ENCODE measurements at places on chromosomes 5 and 9. TPM values are rescaled to one million over a fixed set of nuclear protein-coding genes. Genes with fewer than 3 reads are reported as not detected.

GRCh38 chr5:39057734-39058133 is 16.5 kb downstream of the RICTOR start:
- DNase-seq, result no peak

The FOXD4 gene
- total RNA-seq, result 1.2 TPM

The C7 gene
- 4.0 TPM for total RNA-seq

DNA sequence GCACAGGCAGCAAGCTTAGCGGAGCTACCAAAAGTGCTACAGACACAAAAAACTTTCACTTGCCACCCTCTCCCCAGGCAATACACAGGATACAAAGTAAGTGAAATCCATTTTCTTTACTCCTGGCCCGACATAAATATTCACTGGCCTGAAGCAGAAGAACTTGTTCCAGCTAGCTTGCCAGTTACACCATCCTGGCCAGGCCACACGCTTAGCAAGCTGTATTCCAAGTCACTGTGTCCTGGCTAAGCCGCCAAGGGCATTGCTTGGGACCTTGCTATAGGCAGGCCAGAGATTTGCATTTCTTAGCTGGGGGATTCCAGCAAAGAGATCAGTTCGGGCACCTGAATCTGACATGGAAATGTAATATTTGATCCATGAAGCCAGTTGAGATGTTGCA is 71.0 kb upstream of the SLC1A3 start:
- no peak for DNase-seq

DNA sequence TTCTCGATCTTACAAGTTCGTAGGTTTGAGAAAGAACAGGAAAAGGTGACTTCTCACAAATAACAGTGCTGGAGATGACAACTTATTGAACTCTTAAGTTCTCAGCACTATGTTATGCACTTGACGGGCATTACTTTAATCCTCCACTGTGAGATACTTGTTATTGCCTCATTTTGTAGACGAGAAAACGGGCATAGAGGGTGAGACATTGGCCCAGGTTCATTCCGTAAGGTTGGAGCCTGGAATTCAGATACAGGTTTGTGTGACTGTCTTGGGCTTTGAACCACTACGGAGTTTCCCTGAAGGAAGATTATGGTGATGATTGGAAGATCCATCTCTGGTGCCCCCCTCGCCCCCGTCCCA is 657 bp downstream of the MAT2B start:
- no peak for DNase-seq

- DNase-seq, result no peak
Measured at GRCh38 chr5:24606971-24607370, 37.8 kb downstream of the CDH10 start.

DNA sequence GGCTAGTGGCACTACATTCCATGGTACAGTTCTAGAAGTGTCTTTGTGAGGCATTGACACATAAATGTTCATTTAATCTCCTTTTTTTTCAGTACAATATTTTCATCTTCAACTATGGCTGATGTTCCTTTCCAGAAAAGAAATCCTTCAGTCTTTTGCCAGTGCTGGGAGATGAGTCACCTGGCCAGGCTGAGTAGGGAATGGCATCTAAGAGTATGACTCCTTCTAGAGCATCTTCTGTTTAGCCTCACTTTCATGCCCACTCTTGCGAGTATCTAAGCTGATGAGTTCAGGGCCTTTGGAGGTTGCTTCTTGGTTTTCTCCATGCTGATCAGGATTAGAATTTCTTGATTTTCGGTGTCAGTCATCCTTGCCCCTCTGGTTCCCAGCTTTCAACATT is 124.4 kb downstream of the SLC28A3 start:
- DNase-seq, result no peak

DNA sequence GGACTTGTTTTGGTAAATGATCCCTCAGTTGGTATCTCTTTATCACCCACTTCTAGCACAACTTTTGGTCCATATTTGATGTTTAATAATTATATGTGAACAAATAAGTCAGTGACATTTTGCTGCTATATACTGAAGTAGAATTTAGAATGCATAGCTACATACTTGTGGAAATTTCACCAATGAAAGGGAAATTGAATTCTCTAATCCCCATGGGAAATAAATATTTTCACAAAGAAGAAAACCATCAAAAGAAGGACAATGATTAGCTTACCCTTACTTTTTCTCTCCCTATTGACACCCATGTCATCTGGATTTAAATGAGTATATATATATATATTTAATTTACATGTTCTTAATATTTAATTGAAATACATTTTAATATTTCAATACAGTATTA is 94.3 kb upstream of the DAB2 start:
- DNase-seq, result no peak

The PCDHGA10 gene
- 1.9 TPM for total RNA-seq

The PPP6C gene
- 53.8 TPM for total RNA-seq

The KIF12 gene
- total RNA-seq, result not detected

DNA sequence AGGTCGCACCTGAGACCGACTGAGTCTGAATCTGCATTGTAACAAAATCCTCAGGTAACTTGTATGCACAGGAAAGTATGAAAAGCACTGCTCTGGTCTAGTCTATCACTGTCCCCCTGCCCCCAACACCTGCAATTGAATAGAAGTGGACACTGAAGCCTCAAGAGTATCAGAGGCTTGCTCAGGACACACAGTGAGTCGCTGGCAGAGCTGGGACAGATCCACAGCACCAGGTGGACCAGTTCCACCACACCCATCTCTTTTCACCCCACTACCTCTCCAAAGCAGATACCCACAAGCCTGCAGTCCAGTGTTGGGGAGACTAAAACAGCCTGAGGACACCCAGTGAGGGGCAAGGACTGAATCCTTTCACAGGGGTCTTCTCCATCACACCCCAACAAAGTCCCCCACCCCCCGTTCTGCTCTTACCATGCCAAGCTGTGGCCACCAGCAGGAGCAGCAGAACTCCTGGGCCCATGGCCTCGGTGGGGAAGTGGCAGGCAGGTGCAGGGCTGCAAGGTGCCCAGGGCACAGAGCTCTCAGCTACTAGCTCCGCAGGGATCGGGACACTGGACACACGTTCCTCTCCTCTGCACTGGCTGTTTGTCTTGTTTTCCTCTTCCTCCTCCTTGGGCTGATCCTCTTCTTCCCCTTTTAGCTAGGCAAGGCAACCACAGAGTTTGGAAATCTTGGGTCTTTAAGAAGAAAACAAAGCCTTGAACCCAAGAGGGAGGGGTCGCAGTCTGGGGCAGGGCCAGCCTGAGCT is at the start of gene CSF1R:
Gene CSF1R (minus strand): TSS at position 605 of the 766 bp plus-strand sequence. CDS start 127 bp downstream, at position 478.
- no peak for DNase-seq

DNA sequence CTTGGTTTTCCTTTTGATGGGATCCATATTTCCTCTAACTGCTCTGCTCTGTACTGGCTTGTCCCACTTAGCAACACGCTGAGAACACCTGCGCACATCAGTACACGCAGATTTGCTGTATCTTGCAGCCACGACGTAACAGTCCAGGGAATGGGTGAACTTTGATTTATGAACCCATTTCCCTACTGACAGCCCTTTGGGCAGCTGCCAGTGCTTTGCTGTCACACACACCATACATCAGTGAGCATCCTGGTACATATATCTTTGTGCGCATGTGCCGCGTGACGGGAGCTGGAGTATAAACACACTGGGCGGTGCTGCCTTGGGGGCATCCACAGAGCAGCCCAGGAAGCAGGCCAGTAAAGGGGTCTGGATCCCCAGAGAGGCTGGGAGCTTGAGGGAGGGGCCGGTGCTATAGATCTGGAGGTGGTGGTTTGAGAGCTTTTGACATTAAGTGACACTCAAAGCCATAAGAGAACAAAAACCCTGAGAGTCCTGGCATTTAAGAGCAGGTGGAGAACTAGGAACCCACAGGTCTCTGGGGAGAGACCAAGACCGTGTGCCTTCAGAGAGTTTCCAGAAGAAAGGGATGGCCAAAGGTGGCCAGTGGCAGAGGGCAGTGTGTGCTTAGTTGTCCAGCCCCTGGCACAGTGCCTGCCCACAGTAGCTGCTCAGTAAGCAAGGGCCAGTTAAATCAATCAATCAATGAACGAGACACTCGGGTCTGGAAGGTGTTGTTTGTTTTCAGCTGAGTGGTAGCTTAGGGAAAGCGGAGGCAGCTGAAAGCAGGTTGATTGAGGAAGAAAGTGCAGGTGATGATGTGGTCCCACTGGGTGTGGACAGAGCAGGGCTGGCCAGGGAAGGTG is 53.7 kb downstream of the LMX1B start:
- DNase-seq, result no peak

DNA sequence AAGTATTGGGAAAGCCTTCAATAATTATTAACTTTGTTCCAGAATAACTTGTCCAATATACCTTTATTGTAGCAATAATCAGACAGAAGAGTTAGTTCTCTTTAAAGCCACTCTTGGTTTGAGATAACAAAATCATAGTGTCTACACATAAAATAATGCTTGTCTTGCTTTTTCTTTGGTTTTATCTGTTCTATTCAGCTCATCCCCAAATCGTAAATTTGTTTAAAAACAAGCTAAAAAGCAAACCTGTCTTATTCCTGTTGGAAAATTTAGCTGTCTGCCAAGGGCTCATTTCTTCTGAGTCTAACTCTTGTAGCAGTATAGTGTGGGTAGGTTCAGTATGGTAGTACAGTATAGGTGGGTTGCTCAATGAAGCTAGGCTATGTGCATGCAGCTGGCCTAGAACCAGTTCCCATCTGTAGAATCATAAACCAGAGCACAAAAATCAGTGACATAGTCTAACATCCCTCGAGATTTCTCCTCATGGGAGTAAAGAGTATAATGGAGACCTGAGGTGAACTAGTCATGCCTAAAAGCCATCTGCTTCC is 17.9 kb upstream of the APBA1 start:
- no peak for DNase-seq

DNA sequence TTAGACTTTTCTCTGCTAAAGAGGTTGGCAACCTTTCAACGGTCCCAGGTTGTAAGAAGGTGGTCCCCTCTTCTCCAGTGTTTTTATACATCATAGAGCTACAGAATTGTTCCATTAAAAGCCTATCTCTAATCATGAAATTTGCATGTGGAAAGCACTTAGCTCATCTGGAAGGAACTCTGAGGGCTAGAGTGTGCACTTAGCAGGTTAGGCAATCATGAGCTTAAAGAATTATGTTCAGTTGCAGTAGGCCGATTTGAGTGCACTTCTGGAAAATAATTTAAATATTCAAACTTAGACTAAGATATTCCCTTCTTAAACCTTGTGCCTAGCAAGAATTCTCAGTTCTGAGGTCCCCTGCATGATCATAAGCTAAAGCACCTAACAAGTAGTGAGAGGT is 468.7 kb downstream of the SPATA31D1 start:
- DNase-seq, result no peak

GRCh38 chr9:116653348-116654058 is 33.6 kb upstream of the TRIM32 start:
- no peak for DNase-seq

DNA sequence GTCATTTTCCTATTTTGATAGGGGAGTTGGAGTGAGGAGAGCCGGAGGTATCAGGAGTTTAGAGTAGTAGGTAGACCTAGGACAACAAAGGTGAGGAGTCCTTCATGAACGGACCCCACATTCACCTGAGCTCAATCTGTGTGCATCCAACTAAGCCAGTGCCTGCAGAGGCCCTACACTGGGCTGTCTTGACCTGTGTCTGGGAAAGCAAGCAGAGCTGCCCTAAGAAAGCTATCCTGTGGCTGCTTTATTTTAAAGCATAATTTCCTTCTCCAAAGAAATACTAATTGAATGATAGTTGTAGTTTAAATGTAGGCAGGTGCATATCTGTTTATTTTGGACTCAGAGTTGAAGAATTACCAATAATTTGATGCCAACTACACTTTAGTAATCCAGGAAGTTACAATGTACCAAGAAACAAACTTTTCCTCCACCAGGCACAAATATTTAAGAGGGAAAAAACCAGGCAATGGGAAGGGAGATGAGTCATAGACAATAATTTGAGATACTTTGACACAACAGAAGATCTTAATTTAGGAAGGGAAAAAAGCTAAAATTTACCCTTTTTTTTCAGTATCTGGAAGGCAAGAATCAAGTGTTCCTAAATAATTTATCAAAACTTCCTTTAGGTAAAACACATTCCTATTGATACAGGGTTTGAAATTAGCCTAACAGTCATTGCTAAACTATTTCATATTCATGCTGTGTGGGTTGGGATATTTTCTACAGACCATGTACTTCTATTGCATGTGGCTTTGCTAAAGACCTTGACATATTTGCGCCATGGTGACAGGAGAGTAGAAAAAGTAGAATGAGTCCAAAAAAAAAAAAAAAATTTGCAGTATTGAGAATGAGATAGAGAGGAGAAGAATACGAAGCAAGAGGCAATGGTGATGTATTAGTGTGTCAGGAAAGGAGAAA is 376.6 kb upstream of the TUSC1 start:
- no peak for DNase-seq

The CBY3 gene
- total RNA-seq, result not detected

DNA sequence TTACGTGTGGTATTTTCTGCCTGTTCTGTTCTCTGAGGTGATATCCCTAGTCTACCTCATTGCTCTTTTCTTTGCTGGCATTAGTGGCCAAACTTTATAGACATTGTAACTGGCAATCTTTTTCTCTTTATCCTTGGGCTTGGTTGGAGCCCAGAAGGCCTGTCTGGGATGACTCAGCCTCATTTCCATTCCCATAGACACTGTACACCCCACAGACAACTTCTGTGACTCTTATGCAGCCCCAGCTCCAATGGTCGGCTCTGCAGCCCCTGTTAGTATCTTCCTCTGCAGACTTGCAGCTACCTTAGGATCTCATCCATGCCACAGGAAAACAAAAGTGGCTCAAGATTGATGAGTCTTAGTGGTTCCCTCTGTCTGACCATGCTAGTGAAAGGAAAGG is 79.8 kb downstream of the CFAP95 start:
- DNase-seq, result no peak

DNA sequence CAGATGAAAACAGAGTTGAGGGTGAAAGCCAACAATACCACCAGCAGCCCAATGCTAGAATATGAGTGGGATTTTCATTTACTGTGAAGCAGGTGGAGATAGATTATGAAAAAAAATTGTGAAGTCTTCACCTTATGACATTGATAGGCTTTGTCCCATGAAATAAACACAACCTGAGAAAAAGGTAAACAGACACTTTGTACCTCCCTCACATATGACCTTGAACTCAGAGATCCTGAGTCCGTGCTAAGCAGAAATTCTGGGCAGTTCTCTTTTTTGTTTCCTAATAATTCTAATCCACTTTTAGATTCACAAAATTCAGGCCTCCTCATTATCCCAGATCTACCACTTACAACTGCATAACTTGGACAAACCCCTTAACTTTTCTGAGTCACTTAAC is 127.3 kb upstream of the RORB start:
- no peak for DNase-seq

- DNase-seq, result no peak
Measured at GRCh38 chr5:83516377-83516776, 44.8 kb downstream of the VCAN start.

The IL3 gene
- not detected for total RNA-seq

- no peak for DNase-seq
Measured at GRCh38 chr9:9498846-9499245, 1114.0 kb downstream of the PTPRD start.

The CNTFR gene
- 0.15 TPM for total RNA-seq

The C6 gene
- not detected for total RNA-seq

- DNase-seq, result no peak
Measured at GRCh38 chr9:17894501-17895160, 315.8 kb downstream of the SH3GL2 start.

DNA sequence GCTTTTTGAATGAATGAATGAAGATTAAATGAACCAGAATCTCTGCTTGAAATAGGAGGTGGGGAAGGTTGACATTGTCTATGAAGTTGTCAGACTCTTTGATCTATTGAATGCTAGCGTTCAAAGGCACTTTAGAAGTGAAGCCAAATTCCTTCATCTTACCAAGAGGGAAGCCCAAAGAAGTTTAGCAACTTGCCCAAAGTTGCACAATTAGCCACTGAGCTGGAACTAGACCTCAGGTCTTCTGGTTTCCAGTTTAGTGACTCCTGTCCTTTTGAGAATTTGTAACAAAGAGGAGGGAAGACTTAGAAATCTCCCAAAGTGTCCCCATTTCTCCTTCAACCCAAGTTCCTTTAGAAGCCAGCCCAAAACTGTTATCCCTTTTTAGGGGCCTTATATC is 20.7 kb upstream of the SLC1A3 start:
- no peak for DNase-seq

Data from H4 (cell line).